ENCODE measurements at places on chromosomes 16 and 17. TPM values are rescaled to one million over a fixed set of nuclear protein-coding genes. Genes with fewer than 3 reads are reported as not detected.

The NFATC3 gene
- polyA plus RNA-seq = 13.9 TPM

The ASPA gene
- 1.9 TPM for polyA plus RNA-seq

The OR3A1 gene
- polyA plus RNA-seq = not detected

The ZNF597 gene
- polyA plus RNA-seq = 0.45 TPM

The SLFN12L gene
- polyA plus RNA-seq = 0.34 TPM

The EFCAB13 gene
- polyA plus RNA-seq = 0.67 TPM

The SOX15 gene
- 1.3 TPM for polyA plus RNA-seq

The SLX4 gene
- 2.5 TPM for polyA plus RNA-seq

The C1QL1 gene
- polyA plus RNA-seq = 1.3 TPM

The ZNRF1 gene
- 9.1 TPM for polyA plus RNA-seq

The MXRA7 gene
- 20.0 TPM for polyA plus RNA-seq

The TNFSF12 gene
- 23.9 TPM for polyA plus RNA-seq

The IL34 gene
- polyA plus RNA-seq = 25.2 TPM

The LUC7L3 gene
- 466 TPM for polyA plus RNA-seq

The FBXL19 gene
- polyA plus RNA-seq = 9.7 TPM

GRCh38 chr17:49511810-49512209 is 16.7 kb downstream of the NGFR start:
- DNase-seq = no peak

DNA sequence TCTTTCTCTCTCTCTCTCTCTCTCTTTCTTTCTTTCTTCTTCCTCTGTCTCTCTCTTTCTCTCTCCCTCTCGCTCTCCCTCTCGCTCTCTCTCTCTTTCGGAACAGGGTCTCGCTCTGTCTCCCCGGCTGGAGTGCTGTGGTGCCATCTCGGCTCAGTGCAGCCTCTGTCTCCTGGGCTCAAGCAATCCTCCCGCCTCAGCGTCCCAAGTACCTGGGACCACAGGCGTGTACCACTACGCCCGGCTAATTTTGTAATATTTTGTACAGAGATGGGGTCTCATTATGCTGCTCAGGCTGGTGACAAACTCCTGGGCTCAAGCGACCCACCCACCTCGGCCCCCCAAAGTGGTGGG is 12.7 kb upstream of the KLHDC4 start:
- DNase-seq = no peak

DNA sequence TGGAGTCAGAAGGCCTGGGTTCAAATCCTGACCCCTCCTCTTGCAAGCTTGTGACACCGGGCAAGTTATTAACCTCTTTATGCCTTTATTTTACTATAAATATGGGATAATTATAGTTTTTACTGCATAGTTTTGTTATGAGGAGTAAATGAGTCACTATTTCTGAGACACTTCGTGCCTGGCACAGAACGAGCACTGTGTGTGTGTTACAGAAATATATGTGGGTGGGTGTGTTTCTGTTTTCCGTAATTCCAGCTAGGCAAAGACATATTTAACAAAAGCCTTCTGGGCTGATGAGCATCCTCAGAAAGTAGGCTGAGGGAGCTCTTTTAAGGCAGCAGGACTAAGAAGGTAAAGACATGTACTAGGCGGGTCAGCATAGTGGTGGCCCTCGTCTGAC is 417.9 kb downstream of the MAF start:
- DNase-seq = no peak

GRCh38 chr16:19284207-19284606 is 1.3 kb upstream of the CLEC19A start:
- DNase-seq = peak; percentile 12

- DNase-seq = no peak
These were observed 595.2 kb upstream of the CDH11 start for GRCh38 chr16:65716737-65717700.

DNA sequence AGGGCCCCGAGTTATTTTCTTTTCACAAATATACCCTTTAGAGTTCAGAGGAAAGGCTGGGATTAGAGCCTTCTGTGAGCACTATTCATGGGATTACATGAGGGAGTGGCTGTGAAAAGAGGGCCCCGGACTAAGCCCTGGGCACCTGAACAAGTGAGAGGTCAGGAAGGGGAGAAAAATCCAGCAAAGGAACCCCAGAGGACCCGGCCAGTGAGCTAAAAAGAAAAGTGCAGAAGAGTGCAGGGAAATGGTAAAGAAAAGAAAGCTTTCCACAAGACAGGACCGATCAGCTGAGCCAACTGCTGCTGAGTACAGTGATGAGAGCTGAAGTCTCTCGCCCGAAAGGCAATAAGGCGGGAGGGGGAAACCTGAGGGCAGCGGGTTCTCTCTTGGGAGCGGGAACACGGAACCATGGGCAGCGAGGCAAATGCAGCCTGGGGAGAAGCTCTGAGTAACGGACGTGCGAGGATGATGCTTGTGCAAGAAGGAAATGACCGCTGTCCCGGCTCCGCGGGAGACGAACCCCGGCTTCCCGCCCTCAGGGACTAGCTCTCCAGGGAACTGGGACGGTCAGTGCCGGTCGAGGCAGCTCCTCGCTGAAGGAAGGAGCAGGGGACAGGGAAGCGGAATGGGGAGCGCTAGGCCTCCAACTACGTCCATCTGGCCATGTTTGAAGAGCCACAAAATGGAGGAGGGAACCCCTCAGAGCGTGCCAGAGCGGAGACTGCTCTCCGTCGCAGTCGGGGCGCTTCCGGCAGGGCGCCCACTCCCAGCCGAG is 665 bp upstream of the ALDH3A2 start:
- peak; percentile 55 for DNase-seq

DNA sequence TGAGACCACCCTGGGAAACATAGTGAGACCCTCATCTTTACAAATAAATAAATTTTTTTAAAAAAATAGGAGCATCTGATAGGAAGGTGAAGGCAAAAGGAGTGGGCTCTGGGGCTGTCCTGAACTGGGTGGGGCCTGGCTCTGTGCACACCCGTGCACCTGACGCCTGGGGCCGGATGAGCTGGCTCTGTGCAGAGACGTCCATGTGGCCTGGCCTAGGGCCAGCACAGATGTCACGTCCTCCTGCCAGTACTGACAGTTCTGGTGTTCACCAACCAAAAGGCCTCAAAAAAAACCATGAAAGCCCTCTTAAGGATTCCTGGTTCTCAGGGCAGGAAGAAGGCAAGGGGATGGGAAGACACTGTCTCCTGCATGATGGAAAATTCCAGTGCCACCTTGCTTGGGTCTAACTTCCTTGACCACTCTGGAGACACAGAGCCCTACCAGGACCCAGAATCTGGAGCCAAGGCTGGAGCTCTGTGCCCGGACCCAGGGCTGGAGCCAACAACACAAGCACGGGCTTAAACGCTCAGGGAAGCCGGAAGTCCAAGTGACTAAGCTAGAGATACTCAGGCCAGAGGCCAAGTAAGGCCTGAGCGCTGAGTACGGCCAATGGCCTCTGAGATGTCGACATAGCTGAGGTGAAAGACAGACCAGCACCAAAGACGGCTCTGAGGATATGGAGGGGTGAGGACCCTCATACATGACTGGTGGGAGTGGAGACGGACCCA is 32.9 kb downstream of the COPRS start:
- DNase-seq = no peak

- DNase-seq = peak; percentile 65
These were observed 8.6 kb upstream of the UBE2I start for GRCh38 chr16:1300664-1301476.

DNA sequence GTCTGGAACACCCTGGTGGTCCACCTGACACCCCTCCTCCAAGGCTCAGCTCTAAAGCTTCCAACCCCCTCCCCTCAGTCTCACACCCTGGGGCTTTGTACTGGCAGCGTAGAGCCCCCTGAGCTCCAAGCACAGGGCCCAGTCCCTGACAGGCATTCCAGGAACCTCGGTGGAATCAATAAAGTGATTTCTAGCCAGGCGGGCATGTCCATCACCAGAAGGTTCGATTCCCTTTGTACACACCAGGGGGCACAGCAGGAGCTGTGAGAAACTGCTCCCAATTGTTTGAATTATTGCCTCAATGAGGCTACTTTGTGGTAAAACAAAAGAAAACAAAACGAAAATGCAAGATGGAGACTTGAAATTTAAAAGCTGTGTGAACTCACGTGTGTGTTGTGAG is 51.8 kb downstream of the SMPD3 start:
- peak; percentile 68 for DNase-seq

- DNase-seq = no peak
These were observed 65.1 kb downstream of the WSCD1 start for GRCh38 chr17:6135236-6135635.

- DNase-seq = peak; percentile 78
These were observed 45.7 kb downstream of the CMTM4 start for GRCh38 chr16:66650707-66651473.

DNA sequence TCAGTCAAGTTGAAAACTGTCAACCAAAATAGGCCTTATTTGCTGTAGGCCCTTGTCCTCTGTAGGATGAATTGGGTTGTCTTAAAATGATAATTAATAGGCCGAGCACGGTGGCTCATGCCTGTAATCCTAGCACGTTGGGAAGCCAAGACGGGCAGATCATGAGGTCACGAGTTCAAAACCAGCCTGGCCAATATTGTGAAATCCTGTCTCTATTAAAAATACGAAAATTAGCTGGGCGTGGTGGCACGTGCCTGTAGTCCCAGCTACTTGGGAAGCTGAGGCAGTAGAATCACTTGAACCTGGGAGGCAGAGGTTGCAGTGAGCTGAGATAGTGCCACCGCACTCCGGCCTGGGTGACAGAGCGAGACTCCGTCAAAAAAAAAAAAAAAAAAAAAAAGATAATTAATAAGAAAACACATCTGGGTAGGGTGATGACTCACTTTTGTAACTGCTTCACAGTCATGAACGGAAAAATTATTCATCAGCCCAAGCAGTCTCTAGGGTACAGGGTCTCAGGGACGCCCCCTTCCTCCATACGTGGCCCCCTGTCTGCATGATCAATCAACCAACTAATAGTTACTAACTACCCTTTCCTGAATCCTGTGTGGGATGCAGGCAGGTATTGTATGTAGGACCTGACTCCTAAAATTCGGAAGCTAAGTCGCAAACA is 137.0 kb upstream of the RCVRN start:
- no peak for DNase-seq

DNA sequence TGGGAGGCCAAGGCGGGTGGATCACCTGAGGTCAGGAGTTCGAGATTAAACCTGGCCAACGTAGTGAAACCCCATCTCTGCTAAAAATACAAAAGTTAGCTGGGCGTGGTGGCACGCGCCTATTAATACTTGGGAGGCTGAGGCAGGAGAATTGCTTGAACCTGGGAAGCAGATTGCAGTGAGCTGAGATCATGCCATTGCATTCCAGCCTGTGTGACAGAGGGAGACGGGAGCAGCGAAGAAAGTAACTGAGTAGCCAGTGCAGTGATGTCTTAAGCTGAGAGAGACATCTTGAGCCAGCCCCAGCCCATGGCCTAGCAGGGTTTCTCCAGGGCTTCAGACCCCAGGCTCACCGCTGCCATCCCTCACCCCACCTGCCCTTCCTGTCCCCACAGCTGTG is 9.8 kb upstream of the SMIM5 start:
- no peak for DNase-seq

- DNase-seq = no peak
These were observed 27.2 kb upstream of the BEAN1 start for GRCh38 chr16:66399930-66400329.

- no peak for DNase-seq
These were observed 16.7 kb downstream of the ADCY7 start for GRCh38 chr16:50282955-50283631.

DNA sequence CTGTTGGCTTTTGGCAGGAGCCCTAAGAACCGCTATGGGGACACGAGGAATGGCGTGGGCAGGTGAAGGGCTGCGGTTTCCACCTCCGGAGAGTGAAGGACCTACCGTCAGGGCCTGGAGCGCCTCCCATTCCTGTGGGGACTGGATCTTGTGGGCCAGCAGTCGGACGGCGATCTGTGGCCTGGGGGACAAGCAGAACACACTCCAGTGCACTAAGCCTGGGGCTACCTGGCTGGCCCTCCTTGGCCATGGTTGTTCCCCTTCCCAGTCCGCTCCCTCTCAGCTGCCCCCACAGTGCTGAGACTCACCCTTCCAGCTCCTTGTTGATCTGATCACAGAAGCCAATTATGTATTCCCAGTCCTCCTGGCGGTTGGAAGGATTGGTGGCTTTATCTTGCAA is 15.0 kb downstream of the GGA3 start:
- no peak for DNase-seq

DNA sequence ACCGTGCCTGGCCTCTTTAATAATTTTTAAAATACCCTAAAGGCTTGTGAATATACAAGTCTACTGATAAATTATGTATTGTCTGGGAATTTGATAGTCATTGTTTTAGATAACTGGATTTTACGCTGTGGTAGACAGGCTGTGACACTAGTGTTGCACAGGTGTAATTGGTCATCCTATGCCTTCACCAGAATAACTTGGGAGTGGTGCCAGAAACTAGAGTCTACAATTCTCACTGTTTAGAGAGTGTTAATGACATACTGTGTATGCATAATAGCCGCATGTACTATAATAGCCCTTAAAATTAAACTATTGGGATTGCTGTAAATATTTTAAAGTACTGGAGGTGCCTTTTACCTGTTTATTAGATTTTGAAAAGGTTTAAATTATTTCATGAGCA is 11.4 kb downstream of the CNEP1R1 start:
- no peak for DNase-seq

GRCh38 chr17:77279448-77280303 is 138.9 kb downstream of the SEC14L1 start:
- DNase-seq = peak; percentile 68

GRCh38 chr16:23535901-23536300 is 21.2 kb downstream of the EARS2 start:
- DNase-seq = no peak

DNA sequence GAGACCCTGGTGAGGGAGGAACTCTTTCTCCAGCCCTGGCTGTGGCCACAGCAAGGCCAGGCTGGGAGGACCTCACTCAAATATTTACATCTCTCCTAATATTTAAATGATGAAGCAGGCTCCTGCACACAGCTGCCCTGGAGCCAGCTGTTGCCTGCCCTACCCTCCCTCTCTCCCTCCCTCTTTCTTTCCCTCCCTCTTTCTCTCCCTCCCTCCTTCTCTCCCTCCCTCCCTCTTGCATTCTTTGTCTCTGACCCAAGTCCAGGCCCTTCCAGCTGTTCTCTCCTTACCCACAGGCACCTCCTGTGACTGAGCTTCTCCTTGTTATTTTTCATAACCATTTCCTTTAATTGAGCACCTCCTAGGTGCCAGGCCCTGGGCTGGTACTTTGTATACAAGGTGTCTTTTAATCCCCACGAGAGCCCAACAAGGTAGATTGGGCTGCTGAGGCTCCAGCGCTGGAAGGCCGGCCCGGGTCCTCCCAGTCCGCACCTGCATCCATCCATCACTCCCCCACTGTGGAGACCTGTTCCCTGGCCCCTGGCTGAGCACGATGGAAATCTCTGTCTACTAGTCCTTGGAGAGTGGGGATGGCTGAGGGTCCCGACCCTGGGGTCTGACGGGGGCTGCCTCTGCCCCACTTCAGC is 242.3 kb downstream of the SEC14L1 start:
- DNase-seq = no peak

DNA sequence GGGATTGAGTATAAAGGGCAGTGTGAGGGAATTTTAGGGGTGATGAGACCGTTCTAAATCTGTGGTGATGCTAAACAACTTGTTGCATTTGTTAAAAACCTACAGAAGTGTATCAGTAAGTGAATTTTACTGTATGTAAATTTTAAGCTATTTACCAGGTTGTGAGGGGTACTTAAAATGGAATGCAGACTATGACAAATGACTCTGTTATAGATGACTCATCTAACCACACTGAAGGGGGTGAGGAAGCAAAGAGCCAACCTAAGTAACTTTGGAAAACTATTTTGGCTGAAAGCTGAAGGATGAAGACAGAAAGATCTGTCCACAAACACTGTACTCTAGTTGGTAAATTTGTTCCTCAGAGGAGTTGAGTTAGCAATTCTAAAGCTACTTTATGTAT is 5.3 kb upstream of the MKS1 start:
- no peak for DNase-seq

Measured in small intestine (tissue), 16 donors.